Esophagus mucosa (tissue), 1 donor: ENCODE measurements at places on chromosomes 12 and 14.

- ATAC-seq: no peak
These were observed 1.1 kb downstream of the NCAPD2 start for GRCh38 chr12:6494968-6495367.

DNA sequence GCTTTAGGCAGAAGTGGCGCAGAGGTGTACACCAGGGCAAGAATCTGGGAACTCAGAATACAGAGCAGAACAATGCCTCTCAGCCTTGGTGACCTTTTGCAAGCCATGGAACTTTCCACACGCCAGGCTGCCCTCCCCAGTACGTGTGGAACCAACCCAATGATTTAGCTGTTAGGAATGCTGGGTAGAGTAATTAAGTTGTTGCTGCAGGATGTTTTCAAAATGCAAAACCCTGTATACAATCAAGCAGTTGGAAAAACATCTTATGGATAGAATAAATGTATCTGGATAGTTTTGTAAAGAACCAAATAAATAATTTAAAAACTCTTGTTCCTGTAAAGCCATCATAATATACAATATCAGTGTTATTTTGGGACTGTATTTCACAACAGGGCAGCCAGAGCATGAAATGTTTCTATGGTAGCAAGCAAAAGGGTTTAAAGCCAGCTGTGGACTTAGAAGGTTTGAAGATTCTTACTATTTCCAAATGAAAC, 19.4 kb downstream of the PPP1R36 start:
- ATAC-seq: peak; percentile 92

GRCh38 chr12:49187184-49187583, 1.7 kb downstream of the TUBA1A start:
- ATAC-seq: peak; percentile 15

GRCh38 chr14:41000350-41000749, 606.3 kb upstream of the LRFN5 start:
- no peak for ATAC-seq

GRCh38 chr12:5643266-5643665, 211.4 kb downstream of the NTF3 start:
- no peak for ATAC-seq

- no peak for ATAC-seq
These were observed 12.5 kb upstream of the SAMD4A start for GRCh38 chr14:54554401-54554800.

DNA sequence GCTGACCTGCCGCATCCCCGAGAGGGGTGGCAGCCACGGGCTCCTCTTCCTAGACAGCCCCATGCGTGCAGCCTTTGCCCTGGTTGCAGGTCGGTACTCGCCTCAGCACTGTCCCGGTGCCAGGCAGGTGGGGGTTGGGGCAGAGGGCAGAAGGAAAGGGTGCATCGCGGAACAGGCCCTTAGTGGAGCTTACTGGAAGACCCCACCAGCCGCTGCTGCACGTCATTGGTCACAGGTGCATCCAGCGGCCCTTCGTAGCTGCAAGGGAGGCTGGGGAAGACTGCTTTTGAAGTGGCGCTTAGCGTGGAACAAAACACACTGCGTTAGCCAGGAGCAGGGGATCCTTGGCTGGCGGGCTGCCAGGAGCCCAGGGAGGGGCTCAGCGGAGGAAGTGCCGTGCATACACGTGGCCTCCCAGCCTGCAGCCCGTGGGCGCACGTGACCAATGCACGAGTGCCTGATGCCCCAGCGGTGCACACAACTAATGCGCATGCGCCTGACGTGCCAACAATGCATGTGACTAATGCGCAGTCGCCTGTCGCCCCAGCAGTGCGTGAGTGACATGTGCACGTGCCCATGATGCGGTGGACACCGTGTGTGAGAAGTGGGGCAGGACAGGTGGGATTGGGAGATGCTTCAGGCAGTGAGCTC, 5.0 kb upstream of the EP400 start:
- no peak for ATAC-seq

- ATAC-seq: no peak
These were observed 73.8 kb upstream of the RIN3 start for GRCh38 chr14:92439537-92440344.

GRCh38 chr14:87139299-87139698, 853.7 kb downstream of the GALC start:
- ATAC-seq: no peak

GRCh38 chr14:62670526-62670925, 374.7 kb downstream of the KCNH5 start:
- ATAC-seq: no peak

- peak; percentile 56 for ATAC-seq
These were observed 13.2 kb downstream of the CPNE8 start for GRCh38 chr12:38892087-38892786.

GRCh38 chr12:66491853-66492252, 187.0 kb downstream of the GRIP1 start:
- no peak for ATAC-seq

- no peak for ATAC-seq
These were observed 115.9 kb downstream of the NAV3 start for GRCh38 chr12:77946541-77947061.

GRCh38 chr14:102095231-102095870, 8.5 kb upstream of the HSP90AA1 start:
- no peak for ATAC-seq

GRCh38 chr12:10033783-10034545, 3.5 kb downstream of the CLEC9A start:
- peak; percentile 38 for ATAC-seq

DNA sequence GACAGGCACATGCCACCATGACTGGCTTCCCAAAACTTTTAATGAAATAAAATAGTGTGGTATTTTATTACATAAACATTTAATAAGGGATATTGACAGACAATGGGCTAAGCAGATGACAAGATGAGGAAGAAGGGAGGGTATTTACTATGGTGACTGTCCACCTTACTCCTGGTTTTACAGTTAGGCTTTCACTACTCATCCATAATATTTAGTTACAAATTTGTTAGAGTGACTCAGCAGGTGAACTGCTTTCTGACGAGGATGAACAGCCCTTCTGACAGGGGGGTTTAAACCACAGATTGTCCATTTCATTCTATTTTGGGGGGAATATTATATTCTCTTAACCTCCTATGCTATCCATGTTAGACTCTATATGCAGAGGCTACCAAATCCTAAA, 3.6 kb upstream of the PALS1 start:
- ATAC-seq: no peak

- ATAC-seq: no peak
These were observed 5.4 kb upstream of the LPAR5 start for GRCh38 chr12:6641131-6641530.

DNA sequence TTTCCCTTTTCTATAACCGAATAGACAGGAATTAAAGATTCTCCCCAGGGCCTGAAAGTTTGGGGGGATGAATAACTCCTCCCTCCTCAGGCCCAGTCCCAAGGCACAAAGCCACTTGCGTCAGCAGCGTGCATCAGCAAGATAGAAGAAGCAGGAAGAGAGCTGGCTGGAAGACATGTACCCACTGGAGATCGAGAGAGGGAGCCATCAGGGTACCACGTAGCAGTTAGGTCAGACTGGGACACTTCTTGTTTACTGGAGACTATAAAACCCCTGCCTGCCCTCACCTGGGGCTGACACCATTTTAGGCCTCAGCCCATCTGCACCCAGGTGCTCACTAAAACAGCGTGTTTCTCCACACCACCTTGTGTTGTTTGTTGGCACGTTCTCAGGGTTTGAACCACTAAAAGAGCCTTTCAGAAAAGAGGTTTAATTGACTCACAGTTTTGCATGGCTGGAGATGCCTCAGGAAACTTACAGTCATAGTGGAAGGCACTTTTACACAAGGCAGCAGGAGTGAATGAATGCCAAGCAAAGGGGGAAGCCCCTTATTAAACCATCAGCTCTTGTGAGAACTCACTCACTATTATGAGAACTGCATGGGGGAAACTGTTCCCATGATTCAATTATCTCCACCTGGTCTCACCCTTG, 93.2 kb downstream of the TMTC3 start:
- ATAC-seq: no peak
